ENCODE measurements at places on chromosomes 4 and X. TPM values are rescaled to one million over a fixed set of nuclear protein-coding genes. Genes with fewer than 3 reads are reported as not detected.

DNA sequence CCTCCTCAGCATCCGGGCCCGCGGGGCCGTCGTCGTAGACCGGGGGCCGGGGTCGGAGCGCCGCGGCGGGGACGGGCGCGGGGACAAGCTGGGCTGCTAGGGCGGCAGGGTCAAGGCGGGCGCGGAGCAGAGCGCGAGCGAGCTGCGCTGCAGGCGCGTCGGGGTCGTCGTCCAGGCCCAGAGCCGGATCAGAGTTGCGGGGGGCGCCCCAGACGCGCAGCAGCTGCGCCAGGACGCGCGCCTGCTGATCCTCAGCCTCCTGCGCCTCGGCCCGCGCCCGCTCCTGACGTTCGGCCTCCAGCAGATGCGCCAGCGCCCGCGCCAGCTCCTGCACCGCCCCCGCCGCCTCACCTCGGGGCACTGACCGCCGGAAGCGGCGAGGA, 3.5 kb downstream of the PCSK1N start:
- no peak for DNase-seq

DNA sequence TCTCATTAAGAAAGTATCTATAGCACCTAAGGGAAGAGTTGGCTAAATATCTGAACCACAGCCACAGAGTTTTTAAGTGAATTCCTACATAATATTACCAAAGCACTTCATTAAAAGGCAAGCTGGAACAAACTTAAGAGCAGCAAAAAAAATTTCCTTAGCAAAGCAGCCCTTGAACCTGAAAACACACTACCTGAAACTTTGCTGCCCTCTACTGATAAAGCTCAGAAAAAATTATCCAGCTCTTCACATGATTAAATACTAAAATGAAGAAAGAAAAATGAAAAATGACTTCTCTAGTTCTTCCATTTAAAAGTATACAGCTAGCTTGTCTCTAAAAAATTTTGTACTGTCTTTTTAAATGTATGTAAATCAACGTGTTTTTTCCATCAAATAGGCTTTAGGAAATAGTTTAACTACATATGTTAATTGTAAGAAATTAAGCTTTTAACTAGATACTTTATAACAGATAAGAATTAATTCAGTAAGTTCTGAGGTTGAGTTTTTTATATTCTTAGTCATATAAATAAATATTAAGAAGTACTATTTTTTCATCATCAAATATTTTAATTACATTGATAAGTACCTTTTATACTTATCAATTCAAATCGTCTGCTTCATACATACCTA, 156.1 kb downstream of the STPG2 start:
- no peak for DNase-seq

DNA sequence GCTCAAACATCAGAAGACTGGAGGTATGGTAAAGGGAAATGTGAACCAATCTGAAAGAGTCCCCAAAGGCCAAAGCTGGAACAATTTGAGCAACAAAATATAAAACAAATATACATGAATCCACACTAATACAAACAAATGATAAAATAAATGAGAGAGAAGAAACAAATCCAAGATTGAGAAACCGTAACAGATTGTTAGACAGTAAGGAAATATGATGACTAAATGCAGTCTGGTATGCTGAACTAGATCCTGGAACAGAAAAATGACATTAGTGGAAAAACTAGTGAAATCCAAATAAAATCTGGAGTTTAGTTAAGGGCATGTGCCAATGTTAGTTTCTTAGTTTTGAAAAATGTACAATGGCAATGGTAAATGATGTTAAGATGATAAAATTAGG, 15.9 kb downstream of the PPA2 start:
- no peak for DNase-seq

- DNase-seq: no peak
These were observed 30.9 kb upstream of the HHIP start for GRCh38 chr4:144614850-144615585.

GRCh38 chr4:67393007-67393406, 152.3 kb downstream of the CENPC start:
- no peak for DNase-seq

- no peak for DNase-seq
These were observed 5.9 kb downstream of the SMIM43 start for GRCh38 chr4:121758925-121759568.

GRCh38 chr4:158131027-158131426, 41.8 kb downstream of the GASK1B start:
- no peak for DNase-seq

DNA sequence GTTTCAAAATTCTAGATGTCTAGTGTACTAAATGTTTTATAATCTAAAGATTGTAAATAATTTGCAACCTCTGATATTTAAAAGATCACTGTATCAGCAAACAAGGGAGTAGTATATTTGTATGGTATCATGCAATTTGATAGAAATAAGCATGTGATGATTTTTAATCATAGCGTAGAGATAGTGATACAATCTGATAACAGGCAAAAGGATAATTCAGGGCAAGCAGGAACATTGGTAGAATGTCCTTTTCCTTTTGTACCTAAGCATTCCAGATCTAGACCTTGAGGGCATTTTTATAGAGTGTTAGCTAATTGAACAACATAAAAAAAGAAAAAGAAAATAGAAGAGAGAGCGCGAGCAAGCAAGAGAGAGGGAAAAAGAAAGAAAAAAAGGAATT, 1.4 kb downstream of the ANK2 start:
- DNase-seq: no peak

SYTL4 gene
- total RNA-seq: not detected

ZMAT1 gene
- 19.2 TPM for total RNA-seq

TLR3 gene
- 0.47 TPM for total RNA-seq

FOXO4 gene
- 20.9 TPM for total RNA-seq

TENM3 gene
- not detected for total RNA-seq

ERCC6L gene
- total RNA-seq: 0.08 TPM

IL3RA gene
- 0.45 TPM for total RNA-seq

Data from CD4-positive, alpha-beta T cell (primary cell).